ENCODE measurements at places on chromosomes 5 and 9. TPM values are rescaled to one million over a fixed set of nuclear protein-coding genes. Genes with fewer than 3 reads are reported as not detected.

DNA sequence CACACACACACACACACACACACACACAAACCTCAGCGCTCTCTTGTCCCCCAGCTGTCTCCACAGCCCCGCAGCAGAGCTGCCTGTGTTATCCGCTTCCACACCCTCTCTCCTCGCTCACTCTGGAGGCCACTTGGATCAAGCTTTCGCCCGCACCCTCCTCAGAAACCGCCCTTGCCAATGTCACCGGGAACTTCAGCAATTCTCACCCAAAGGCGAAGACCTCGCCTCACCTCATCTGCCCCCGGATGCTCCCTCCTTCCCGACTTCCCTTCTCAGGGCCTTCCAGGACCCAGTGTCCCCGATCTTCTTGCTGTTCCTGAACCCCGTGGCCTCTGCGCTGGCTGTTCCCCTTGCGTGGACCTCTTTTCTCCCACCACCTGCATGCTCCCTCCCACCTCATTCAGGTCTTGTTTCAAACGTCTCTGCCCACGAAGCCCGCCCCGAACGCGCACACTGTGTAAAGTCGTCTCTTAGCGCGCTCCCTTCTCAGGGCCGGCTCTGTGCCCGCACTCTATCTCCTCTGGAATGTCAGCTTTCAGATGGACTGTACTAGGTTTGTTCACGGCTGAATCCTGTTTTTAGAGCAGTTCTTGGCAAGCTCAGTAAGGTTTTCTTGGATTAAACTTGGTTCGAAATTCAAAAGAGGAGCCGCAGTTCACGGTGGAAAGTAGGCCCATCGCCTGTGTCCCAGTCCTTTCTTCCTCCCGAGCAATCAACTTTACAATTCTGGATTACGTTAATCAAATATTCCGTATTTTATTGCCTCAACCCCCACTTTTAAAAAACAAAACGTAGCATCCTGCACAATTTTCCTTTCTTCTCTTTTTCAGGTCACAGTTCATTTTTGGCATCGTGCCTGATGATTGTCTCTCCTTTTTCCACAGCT lies 1.0 kb upstream of the TRIM7 start:
- DNase-seq: peak; percentile 18

The HINT2 gene
- 10.9 TPM for total RNA-seq

DNA sequence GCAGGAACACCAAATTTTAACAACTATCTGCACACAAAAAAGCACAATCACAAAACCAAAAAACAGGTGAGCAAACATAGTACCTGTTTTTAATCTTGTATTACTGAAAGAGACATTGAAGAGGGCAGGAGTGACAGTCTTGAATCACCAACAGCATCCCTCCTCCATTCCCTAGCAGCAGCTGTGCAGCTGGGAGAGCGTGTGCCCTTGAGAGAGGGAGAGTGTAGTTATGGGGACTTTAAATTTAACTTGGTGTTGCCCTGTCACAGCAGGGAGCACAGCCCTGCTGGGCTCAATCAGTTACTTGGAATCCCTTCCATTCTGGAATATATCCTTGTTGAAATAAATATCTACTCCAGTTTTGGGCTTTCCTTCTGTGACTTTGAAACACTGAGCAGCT lies 1938.7 kb upstream of the NUDT12 start:
- no peak for DNase-seq

The ST8SIA4 gene
- 19.5 TPM for total RNA-seq

The ZNG1C gene
- total RNA-seq: 29.7 TPM

The FOXI1 gene
- total RNA-seq: not detected

DNA sequence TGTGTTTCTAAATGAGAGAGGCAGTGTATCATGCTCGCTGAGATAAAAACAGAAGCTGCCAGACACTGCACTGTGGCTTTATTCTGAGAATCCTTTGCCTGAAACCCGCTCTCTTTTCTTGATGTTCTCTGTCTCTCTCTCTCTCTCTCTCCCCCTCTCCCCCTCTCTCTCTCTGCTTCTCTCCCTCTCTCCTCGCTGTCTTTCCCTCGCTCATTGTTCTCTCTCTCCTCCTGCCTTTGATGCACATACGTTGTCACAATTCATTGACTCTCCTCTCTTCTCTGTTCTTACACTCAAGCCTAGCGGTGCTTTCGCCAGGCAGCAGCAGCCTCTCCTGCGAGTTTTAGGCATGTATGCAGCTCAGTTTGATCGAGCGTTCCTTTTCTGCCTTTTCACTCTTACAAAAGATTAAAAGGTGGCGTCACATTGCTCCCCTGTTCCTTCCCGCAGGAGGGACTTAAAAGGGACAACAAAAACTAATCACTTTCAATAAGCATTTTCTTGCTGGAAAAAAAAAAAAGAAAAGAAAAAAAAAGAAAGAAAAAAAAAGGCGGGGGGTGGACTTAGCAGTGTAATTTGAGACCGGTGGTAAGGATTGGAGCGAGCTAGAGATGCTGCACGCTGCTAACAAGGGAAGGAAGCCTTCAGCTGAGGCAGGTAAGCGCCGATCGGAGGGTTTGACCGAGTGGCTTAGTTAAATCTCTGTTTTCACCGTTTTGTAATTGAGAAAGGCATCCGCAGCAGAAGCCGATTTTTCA lies 717.9 kb upstream of the WWC1 start:
- DNase-seq: no peak

- no peak for DNase-seq
Measured at GRCh38 chr9:114921171-114921570, 9.2 kb downstream of the TNFSF8 start.

GRCh38 chr9:81380504-81381359 lies 308.6 kb downstream of the TLE1 start:
- DNase-seq: no peak

- no peak for DNase-seq
Measured at GRCh38 chr5:32639943-32640342, 54.6 kb downstream of the SUB1 start.

GRCh38 chr5:122933956-122934355 lies 88.5 kb downstream of the SNX24 start:
- DNase-seq: no peak

GRCh38 chr5:91976451-91976850 lies 593.3 kb upstream of the ARRDC3 start:
- DNase-seq: no peak

- no peak for DNase-seq
Measured at GRCh38 chr9:114202849-114203248, 47.5 kb downstream of the COL27A1 start.

The BHMT gene
- not detected for total RNA-seq

DNA sequence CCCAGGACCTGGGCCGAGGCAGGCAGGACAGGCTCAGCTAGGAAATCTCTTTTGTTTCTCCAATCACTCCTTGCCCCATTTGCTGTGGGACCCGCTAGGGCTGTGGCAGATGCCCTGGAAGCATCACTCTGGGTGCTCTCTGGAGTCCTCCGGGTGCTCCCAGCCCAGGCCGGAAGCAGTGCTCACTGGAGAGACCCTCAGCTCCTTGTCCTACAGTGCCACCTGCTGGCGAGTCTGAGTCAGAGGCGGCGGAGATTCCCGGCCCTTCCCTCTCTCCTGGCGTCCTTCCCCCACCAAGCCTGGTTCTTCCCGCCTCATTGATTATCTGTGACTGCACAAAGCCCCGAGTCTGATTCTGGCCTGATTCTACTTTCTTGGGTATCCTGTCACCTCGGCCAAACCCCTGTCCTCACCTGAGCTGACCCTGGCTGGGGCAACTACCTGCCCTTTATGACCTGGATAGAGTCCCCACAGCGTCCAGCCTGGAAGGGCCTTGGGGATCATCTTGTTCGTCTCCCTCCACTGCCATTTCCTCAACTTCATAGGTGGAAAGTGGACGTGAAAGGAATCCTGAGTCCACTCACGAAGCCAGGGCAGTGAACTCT lies 7.3 kb upstream of the BARHL1 start:
- peak; percentile 23 for DNase-seq

The OR1Q1 gene
- total RNA-seq: not detected

- DNase-seq: no peak
Measured at GRCh38 chr5:135172718-135173117, 138.7 kb upstream of the PITX1 start.

- DNase-seq: no peak
Measured at GRCh38 chr5:55316837-55317236, 9.0 kb downstream of the MTREX start.

DNA sequence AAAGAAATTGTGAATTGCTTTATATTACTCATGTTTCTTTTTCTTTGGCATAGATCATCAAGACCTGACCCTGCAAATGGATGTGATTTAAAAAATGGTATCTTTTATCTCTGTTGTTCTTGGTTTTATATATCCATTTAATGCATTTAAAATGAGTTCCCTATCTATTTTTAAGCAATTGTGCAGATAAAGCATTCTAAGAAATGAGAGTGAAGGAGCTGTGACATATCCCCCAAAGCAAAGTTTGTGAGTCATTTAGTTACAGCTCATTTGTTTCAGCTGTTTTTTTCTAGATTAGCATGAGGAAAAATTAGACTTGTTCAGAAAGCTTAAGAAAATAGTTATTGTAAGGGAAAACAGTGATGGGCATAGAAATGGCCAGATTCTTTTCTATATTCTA lies 7.6 kb upstream of the ELOVL7 start:
- DNase-seq: no peak

The CCDC180 gene
- total RNA-seq: 7.1 TPM

The LCN12 gene
- total RNA-seq: 1.3 TPM

DNA sequence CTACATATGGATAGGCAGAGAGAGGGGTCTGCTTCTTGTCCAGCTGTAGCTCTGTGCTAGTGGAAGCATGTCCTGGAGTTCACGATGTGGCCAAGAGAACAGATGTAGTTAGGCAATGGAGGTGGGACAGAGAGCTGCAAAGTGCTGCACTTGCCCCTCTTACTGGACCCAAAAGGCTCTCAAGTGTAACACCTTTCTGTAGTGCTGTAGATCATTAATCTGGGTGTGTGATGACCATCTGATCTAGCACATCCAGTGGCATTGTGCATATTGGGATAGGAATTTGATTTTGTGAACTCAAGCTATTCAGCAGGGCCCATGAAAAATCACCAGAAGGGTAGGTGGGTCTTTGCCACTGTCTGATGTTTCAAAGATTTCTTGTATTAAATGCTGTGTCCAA lies 151.4 kb downstream of the KDM4C start:
- DNase-seq: no peak

The SGCD gene
- total RNA-seq: not detected

DNA sequence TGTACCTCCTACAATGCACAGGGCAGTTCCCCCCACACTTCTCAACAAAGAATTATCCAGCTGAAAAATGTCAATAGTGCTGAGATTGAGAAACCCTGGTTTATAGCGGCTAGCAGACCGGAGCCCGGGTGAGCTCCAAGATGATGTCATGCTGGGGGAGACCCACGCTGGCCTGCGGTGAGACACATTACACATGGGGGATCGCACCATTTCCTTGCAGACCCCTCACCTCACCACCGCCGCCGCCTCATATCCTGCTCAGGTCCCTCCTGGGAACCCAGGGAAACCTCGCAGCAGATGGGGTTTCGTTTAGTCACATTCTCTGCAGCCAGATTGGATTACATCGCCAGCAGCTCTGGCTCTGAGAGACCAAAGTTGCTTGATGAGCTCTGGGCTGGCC lies 14.7 kb upstream of the TNC start:
- no peak for DNase-seq

Data from CD4-positive, alpha-beta T cell (primary cell).